ENCODE measurements at places on chromosomes 7 and 10. TPM values are rescaled to one million over a fixed set of nuclear protein-coding genes. Genes with fewer than 3 reads are reported as not detected.

DNA sequence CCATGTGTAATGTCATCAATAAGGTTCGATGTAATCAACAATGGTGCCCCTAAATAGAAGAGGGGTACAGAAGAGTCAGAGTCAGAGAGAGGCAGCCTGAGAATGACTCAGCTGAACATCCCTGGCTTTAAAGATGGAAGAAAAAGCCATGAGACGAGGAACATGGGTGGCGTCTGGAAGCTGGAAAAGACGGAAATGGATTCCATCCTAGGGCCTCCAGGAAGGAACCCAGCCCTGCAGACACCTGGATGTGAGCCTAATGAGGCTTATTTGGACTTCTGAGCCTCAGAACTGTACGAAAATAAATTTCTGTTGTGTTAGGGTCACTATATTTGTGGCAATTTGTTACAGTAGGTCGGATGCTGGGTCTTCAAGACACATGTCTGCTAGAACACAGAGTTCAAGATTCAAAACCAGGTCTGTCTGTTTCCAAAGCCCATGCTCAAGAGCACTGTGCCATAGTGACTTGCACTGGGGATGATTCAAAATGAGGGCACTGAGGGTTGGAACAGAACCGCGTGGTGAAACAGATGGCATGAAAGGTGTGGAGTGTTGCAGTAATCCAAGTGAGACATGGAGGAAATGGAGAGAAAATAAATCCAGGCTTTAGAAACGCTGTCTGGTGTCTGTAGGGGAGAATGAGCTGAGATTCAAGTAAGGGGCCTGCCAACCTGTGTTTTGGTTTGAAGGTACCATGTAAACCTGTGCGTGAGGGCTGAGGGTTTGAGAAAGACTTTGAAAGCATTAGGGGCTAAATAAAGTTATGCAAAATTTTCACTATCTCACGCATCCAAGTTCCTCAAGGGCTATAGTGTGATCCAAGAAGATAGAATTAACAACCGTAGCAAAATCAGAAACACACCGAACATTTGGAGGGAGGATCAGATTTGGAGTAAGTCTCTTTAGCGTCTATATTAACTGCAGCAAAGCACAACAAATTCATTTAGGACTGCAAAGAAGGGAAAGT is 849.1 kb upstream of the AUTS2 start:
- H3K36me3 ChIP-seq: no peaks in the 10 kb centered on the region
- no peak overlapping the region for H3K27ac ChIP-seq
- DNase-seq: no peak
- no peaks in the 10 kb centered on the region for H3K4me1 ChIP-seq
- H3K27me3 ChIP-seq: no peaks in the 10 kb centered on the region

DNA sequence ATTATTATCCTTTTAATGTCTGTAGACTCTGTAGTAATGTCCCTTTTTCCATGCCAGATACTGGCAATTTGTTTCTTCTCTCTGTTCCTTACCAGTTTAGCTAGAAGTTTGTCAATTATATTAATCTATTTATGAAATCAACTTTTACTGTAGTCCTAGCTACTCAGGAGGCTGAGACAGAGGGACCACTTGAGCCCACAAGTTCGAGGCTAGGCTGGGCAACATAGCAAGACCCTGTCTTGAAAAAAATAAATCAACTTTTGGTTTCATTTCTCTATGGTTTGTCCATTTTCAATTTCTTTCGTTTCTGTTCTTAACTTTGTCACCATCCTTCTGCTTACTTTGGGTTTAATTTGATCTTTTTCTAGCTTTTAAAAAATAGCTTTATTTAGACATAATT is 42.5 kb upstream of the PLA2G12B start:
- DNase-seq: no peak
- H3K27me3 ChIP-seq: no peaks in the 10 kb centered on the region
- H3K4me1 ChIP-seq: no peaks in the 10 kb centered on the region
- H3K27ac ChIP-seq: no peak overlapping the region
- H3K36me3 ChIP-seq: no peaks in the 10 kb centered on the region
- no peak overlapping the region for H3K4me3 ChIP-seq

Gene NPY
- not detected for total RNA-seq

Gene ZSCAN21
- 21.8 TPM for total RNA-seq
